ENCODE measurements at places on chromosomes 3 and 15.
A peak's percentile ranks its signal among the peaks of the same experiment; 100 is the strongest.

- no peak for DNase-seq
Measured at GRCh38 chr15:60399931-60400330, 2.1 kb upstream of the ANXA2 start.

- DNase-seq: no peak
Measured at GRCh38 chr3:72665701-72666446, 182.4 kb downstream of the SHQ1 start.

DNA sequence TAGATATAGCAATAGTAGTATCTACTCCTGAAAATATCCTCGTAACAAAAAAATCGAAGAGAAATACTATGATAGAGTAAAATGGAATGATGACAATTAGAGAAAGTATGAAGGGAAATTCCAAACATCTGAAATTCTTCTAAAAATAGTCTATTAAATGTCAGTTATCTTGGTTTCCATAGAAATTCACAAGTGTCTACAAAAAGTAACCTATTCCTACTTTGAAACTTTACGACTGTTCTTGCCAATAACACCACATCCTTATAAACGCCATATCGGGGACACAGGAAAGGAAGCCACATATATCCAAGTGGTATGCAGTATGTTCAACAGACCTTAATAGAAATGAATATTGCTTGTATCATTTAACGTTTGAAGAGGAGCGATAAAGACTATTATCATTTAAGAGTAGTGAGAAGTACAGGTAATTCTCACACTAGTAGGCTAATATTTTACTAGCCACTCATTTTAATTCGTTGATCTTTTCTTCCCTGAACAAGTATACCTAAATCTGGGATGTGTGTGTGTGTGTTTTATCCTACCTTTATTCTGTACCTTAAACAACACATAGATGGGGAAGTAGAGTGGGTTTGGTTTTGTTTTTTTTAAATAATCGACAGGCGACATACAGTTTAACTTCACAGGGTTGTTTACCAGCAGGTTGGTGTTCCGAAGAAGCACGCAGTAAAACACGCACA is 1.2 kb downstream of the GPR176 start:
- no peak for DNase-seq

DNA sequence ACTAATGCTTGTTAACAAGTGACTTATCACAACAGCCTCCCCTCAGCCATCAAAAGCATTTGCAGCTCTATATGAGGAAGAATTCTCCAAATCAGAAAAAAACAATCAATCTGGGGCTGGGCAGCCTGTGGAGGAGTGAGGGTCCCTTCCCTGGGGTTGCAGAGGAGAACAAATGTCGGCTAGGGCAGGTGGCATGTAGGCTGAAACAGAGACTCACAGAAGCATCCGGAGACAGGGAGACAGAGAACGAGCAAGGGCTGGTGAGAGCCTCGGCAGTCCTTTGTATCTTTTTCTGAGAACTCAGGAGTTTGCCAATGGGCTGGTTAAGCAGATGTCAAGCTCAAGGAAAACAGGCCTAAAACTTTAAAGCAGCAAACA is 15.8 kb downstream of the ITGA11 start:
- no peak for DNase-seq

DNA sequence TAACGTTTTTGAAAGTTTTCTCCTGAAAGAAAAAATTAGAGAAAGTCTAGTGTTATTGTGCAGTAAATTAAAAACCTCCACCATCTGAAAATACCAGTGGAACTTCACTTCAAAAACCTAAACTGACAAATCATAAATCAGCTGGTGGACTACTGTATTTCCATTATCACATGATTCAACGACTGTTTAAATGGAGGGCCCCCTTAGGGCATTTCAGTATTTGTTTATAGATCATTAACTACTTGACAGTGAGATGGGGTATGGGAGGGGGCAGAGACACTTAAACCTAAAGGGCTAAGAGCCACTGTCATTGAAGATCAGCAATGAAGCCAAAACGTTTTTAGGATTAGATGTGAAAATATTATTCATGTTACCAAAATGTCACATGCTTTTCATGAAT is 8.8 kb upstream of the C15orf61 start:
- DNase-seq: no peak

DNA sequence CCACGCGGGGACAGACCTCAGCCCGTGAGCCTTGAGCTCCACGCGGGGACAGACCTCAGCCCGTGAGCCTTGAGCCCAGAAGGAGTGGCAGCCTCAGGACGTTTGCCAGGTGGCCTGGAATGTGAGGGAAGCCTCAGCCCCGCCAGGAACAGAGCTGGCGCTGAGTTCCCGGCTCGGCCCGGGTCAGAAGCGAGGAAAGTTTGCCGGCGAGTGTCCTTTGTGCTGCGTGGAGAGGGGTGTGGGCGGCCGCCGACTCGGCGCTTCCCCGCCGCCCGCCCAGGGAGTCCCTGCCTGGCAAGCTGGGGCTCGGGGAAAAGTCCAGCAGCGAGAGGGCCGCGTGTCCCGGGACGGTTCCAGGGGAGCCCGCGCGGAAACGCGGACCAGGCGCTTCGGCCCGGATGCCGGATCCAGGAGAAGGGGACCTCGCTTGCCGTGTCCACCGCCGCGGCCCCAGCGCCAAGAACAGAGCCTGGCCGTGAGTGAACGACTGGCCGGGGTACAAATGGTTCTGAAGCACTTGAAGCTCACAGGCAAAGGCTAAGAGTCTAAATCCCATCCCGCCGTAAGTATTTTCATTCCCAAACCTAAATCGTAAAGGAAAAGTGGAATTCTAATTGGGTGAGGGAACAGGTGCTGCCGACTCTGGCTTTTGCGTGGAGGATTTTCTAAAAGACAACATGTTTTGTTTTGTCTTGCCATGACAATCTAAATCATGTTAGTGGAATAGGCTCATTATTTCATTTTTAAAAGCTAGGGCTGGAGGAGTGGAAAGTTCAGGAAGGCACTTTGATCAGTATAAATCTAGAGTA is 1.7 kb downstream of the LRRN1 start:
- peak; percentile 11 for DNase-seq
